ENCODE measurements at places on chromosomes 7 and 10.

- DNase-seq = no peak
These were observed 81.0 kb downstream of the SNX10 start for GRCh38 chr7:26372704-26373103.

DNA sequence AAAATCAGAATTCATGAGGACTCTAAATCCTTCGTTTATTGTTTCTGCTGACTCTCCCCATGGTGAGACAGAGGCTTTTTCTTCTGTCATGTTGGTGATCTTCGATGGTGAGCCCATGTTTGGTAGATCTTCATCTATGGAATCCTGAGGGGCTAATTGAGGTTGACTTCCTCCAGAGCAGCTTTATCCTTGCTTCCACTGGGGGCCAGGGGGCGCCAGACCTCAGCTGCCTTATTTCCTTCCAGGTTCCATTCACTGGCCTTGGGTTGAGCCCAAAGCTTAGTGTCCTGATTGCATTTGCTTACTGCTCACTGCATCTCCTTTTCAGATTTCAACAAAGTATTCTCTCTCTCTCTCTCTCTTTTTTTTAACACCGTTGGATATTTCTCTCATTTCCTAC lies 80.7 kb downstream of the GCC1 start:
- peak; percentile 14 for DNase-seq

DNA sequence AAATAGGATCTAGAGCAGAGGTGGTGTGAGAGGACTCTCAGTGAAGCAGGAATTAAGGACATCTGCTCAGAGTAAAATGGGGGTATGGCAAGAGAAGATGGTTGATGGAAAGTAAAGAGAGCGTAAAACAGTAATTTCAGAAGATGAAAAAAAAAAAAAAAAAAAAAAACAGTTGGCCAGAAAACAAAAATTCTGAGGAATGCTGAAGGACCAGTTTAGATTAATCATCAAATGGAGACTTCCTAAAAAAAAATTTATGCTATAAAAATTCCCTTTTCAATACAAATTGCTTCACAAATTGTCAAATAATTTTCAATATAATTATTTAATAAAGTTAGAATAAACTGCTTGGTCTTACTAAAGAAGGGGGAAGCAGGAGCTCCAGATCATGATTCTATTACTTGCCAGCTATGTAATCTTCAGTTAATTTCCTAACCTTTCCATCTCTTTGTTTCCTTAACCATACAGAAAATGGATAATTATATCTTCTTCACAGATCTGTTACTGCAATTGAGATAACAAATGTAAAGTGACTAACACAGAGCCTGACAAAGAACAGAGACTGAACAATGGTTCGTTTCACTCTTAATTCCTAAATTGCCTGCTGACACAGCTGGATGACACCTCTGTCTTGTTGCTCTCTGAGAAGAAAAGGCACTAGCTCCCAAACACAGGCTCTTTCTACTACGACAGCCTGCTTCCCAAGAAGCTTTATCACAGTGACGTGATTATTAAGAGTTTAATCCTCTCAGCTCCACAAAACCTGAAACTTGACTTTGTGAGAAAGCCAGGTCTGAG lies 64.9 kb upstream of the GPR22 start:
- DNase-seq = no peak

DNA sequence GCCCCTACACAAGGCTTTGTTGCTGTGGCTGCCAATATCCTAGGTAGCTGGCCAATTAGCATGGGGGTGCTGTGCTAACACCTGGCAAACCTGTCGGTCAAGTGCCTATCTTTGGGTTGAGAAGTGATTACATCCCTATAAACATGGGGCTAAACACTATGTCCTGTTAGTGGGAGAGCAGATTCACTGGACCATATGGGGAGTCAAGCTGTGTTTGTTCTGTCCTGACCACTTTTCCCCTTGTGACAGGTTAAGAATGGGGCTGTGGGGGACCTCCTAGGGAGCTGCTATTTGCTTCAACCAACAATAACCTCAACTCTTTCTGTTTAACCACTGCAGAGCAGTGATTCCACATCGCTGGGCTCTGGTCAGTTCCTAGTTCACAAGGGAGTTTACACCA lies 151.5 kb upstream of the AOAH start:
- no peak for DNase-seq

DNA sequence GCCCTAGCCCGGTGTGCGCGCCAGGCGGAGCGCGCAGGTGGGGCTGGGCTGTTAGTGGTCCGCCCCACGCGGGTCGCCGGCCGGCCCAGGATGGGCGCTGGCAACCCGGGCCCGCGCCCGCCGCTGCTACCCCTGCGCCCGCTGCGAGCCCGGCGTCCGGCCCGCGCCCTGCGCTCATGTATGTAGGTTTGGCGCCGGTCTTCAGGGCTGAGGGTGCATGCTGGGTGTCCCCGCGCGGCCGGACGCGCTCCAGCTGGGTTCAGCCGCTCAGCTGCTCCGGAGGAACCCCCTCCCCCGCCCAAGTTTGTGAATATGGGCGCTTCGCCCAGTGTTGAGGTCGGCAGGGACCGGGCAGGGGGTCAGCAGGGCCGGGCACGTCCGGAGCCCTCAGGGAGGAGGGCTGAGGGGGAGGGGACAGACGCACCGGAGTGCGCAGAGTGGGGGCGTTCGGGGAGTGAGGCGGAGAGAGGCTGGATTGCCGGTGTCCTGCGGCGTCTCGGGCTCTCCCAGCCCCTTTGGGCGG lies 559 bp downstream of the VWC2 start:
- DNase-seq = no peak

DNA sequence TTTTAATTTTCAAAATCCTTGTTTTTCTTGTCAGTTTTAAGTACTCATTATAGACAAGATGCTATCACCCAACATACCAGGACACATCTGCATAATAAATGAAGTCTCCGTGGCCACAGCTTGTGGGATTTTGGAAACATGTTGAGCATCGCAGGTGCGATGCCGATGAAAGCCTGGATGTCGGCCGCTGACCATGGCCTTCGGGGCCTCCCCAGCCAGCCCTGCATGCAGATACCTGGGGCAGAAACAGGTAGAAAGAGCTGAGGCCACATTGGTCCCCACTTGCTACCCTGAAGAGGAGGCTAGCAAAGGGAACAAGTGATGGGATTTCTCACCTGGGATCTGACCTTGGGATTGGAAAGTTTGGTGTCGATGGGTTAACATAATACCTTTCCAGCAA lies 123.8 kb downstream of the DOCK1 start:
- DNase-seq = no peak

GRCh38 chr7:140475747-140476333 lies 3.5 kb downstream of the MKRN1 start:
- DNase-seq = peak; percentile 76

- no peak for DNase-seq
These were observed 27.5 kb upstream of the MSS51 start for GRCh38 chr10:73460897-73461296.

- no peak for DNase-seq
These were observed 11.6 kb downstream of the NAMPT start for GRCh38 chr7:106273009-106273668.

GRCh38 chr10:79172881-79173280 lies 104.1 kb downstream of the ZMIZ1 start:
- DNase-seq = no peak

GRCh38 chr10:30821994-30822692 lies 192.6 kb upstream of the LYZL2 start:
- DNase-seq = no peak

DNA sequence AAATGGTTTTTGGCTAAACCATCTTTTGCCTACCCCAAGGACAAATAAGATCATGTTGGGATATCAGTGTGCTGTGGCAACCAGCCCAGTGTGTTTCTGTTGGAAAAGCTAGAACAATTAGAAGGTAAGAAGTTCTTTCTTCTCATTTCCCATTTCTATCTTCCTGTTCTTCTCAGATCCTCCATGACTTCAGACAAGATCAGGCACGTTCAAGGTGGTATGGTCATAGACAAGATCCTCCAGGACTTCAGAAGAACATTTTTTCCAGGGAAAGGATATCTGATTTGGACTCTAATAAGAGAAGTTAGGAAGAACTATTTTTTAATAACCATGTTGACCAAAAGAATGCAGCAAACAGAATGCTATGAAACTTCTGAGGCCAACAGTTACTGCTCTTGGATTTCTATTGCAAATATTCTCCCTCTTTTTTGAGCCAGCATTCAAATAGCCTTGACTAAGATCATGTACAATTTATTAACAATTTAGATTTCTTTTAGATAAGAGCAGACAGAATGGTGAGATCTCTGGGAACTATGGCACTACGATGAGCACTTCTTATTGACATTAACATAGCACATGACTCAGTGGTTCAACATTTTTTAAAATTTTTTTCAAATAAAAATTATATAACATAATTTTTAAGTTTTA lies 15.9 kb downstream of the HYCC1 start:
- no peak for DNase-seq

GRCh38 chr7:29322023-29322712 lies 127.6 kb downstream of the CHN2 start:
- DNase-seq = no peak

DNA sequence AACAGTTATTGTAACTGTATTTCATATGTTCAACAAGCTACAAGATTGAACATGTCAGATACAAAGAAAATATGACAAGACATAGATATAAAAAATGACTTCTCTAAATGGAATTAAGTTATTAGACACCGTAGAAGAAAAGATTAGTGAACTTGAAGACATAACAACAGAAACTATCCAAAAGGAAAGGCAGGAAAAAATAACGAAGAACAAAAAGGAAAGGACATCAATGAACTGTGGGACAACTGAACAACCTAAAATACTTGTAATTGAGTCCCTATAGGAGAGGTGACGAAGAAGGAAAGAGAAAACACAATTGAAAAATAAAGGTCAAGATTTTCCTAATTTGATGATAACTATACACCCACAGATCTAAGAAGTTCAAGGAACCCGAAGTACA lies 32.3 kb downstream of the UPF2 start:
- no peak for DNase-seq

DNA sequence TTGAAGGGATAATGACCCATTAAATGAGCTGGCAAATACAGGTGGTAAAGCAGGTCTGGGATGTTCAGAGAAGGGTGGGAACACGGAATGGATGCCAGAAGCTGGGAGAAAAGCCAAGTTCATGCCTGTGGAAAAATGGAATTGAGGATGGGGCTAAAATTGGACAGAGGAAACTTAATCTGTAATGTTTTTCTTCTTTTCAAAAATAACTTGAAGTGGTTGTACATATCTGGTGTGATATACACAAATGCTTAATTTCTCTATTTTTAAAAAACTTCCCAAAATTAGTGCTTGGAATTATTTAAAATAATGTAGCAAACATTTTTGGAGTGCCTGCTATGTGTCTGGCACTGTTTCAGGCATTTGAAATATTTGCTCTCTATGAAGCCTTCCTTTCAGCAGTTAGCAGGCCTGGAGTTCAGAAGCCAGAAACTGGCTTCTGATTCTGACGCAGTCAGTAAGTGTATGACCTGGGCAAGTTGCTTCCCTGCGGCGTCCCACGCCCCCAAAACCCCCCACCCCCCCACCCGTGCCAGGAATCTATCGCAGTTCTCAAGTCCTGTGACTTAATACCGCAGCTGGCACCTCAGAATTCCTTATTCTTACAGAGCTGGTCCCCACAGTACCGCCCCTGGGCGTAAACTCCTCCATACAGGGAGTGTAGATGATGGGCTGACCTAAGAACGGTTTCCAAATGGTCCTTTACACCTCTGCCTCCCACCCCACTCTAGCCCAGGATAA lies 828 bp upstream of the MALSU1 start:
- DNase-seq = no peak

DNA sequence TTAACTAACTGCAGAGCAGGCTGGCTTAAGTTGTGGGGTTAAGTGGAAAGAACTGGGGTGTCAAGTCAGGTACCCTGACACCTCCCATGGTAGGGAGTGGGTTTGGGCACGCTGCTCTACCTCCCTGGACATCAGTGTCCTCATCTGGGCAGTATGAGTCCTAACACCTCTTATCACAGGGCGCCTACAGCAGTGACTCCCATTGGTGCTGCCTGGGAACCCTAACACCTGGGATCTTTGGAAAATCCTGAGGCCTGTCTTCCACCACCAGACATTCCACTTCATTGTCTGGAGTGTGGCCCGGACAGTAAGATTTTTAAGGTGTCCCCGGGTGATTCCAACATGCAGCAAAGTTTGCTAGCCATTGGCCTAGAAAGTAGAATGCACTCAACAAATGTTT lies 239.1 kb downstream of the SKAP2 start:
- no peak for DNase-seq

DNA sequence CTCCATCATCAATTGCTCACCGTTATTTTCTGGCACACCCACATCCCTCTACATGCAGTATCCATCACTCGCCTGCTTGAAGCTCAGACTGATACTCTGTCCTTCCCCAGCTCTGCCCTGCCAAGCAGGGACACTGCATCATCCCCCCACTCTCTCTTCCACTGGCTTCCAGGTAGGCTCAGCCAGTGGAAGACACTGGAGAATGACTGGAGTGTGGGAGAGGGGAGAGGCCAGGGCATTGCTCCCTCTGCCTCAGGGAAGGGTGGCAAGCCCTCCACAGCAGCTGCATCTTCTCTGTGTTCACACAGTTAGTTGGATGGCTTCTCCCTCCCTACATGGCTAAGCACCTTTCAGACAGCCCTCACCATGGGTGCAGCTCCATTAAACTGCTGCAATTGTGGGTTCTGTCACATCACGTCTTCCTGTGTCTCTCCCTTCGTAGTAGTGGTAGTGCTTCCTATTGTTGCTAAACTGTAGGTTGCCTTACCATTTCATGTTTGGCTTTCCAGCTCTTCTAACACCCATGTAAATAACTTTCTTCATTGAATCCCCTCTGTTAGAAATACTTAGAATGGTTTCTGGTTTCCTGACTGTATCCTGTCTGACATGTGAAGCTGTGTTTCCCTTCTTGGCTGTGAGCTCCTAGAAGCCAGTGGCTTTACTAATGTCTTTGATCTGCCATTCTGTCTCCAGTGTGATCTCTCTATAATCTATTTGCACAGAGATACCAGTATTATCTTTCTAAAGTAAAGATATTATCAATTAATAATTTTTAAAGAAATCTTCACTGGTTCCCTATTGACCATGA lies 483.7 kb upstream of the LRRN3 start:
- DNase-seq = no peak

GRCh38 chr7:34758111-34758601 lies 100.1 kb downstream of the NPSR1 start:
- no peak for DNase-seq

- DNase-seq = peak; percentile 55
These were observed 162.3 kb downstream of the ITGB1 start for GRCh38 chr10:32795598-32796183.

DNA sequence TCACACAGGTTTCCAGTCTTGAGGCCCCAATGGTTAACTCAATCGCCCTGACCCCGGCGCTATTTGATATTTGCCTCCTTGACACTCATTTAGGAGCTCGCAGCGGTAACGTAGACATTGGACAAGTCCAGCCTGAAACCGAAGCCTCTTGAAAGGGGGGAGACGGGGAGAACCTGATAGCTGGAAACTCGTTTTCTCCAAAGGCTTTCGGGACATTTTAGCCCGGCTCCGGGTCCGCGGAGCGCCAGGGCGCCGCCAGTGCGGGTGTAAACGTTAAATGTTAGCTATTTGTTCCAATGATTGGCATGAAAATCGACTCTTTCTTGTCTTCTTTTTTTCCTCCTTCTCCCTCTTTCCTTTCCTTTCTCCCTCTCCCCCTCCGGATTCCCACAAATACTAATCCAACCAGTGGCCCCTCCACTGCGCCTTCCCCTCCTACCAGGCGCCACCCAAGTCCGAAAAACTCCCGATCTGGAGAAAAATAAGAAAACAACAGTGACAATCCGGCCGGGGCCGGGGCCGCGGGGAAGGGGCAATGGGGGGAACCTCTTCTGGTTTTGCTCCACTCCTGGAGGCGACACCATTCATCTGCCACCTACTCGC lies 17.2 kb upstream of the GATA3 start:
- DNase-seq = peak; percentile 27

GRCh38 chr7:108270385-108271015 lies 140.3 kb upstream of the LAMB4 start:
- DNase-seq = no peak

- no peak for DNase-seq
These were observed 1.2 kb downstream of the UCN3 start for GRCh38 chr10:5365928-5366327.

Data from CD4-positive, alpha-beta T cell treated with Interleukin-17A for 1 hour (primary cell).